ENCODE measurements at places on chromosomes 3 and 15.
A peak's percentile ranks its signal among the peaks of the same experiment; 100 is the strongest.

DNA sequence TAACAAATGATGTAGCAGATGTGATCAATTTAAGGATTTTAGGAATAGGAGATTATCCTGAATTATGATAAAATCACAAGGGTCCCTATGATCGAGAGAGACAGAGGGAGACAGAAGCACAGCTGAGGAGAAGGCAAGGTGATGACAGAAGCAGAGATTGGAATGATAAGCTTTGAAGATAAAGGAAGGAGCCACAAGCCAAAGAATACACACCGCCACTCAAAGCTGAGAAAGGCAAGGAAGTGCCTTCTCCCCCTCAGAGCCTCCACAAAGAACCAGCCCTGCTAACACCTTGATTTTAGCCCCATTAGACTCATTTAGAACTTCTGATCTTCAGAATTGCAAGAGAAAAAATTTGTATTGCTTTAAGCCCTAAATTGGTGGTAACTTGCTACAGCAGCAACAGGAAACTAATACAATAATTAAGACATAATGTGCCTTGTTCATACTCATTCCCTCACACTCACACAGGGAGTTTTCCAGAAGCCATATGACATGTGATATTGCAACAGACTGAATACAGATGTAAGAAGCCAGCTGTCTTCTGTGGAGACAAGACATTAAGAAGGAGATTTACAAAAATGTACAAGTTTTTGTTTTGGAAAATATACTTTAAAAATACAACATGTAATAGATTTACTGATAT lies 38.2 kb downstream of the TRANK1 start:
- no peak for DNase-seq

DNA sequence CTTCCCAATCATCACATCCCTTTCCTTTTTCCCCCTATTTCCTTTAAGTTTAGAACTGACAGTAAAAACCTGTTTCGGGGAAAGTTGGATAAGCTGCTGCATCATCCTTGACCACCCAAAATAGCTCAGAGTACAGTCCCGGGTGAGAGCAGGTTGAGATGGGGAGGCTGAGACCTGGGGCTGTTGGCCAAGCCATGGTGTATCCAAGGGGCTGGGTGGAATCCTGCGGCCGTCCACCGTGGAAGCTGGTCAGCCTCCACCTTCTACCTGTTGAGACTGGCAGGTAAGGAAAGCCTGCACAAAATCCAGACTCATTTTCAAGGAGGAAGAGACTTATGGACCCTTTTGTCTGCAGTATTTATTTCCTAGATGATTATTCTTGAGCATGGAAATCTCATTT lies 128.2 kb upstream of the PLXNA1 start:
- DNase-seq, result no peak

GRCh38 chr3:14343338-14344112 lies 58.9 kb upstream of the SLC6A6 start:
- no peak for DNase-seq

- DNase-seq, result no peak
Measured at GRCh38 chr15:85398822-85399221, 18.4 kb downstream of the AKAP13 start.

- peak; percentile 67 for DNase-seq
Measured at GRCh38 chr3:99690761-99691369, 52.5 kb downstream of the COL8A1 start.

GRCh38 chr3:196947136-196947859 lies 5.0 kb upstream of the NCBP2 start:
- no peak for DNase-seq

DNA sequence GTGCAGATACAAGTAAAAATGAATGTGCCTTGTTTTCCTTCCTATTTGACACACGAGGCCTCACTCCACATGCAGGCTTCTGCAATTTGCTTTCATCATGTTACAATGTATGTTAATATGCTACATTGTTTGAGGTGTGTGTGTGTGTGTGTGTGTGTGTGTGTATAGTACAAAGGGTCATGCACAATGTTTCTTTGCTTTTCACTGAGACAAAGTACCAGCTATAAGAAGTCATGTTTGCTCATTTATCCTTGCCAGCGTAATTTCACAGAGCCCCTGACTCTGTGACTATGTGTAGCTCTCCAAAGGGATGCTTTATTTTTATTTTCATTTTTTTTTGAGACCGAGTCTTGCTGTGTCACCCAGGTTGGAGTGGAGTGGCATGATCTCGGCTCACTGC lies 38.0 kb upstream of the NEDD4 start:
- DNase-seq, result no peak

GRCh38 chr15:50328116-50328515 lies 26.9 kb downstream of the GABPB1 start:
- no peak for DNase-seq

- no peak for DNase-seq
Measured at GRCh38 chr3:182052332-182052731, 340.6 kb downstream of the SOX2 start.

GRCh38 chr3:3089017-3089416 lies 21.2 kb downstream of the IL5RA start:
- peak; percentile 79 for DNase-seq

- peak; percentile 55 for DNase-seq
Measured at GRCh38 chr15:22949074-22949547, 31.1 kb downstream of the CYFIP1 start.

DNA sequence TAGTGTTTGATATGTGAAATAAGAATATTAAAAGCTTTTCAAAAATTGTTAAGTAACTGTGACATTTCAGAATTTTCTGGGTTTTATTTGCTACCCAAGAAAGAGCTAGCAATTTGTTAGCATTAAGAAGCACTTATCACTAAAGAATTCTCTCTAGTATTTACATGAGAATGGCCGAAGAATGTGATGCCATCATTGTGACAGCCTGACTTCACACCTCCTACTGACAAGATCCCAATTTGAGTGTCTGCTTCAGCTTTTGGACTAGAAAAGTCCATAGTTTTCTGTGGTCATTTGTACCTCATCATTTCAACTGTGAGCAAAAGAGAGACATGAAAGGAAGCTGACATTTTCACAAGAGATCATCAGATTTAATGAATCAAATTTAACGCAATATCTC lies 548.1 kb upstream of the AGTR1 start:
- DNase-seq, result no peak

DNA sequence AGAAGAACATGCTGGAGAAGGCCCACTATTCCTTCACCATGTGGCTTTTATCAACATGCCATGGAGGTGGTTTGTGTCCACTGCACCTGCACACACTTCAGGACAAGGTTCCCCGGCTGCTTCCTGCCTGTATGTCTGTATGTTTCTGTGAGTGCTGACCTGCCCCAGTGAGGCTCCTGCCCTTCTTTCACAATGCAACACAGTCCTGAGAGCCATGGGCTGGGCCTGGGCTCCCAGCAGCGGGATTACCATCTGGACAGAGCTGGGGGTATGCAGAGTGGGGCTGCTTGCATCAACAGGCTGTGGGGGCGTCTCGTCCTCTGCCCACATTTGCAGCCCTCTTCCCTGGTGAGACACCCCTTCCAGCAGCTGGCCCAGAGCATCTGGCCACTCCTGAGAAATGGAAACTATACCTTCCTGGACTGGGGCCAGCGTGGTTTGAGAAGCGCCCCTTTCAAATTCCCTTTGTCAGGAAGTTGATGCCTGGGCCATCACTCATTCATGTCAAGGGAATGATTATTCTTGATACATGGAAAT lies 29.3 kb upstream of the C15orf39 start:
- no peak for DNase-seq

GRCh38 chr15:72307026-72307425 lies 12.9 kb downstream of the CELF6 start:
- no peak for DNase-seq

DNA sequence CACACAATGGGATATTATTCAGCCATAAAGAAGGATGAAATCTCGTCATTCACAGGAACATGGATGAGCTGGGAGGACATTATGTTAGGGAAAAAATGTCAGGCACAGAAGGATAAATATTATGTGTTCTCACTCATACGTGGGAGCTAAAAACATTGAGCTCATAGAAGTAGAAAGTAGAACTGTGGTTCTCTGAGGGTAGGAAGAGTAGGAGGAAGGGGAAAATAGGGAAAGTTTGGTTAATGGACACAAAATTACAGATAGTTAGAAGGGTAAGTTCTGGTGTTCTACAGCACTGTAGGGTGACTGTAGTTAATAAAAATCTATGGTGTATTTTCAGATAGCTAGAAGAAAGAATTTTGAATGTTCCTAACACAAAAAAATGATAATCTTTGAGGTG lies 102.6 kb upstream of the LIPC start:
- DNase-seq, result no peak

- DNase-seq, result no peak
Measured at GRCh38 chr3:194091141-194091540, 44.8 kb upstream of the HES1 start.

DNA sequence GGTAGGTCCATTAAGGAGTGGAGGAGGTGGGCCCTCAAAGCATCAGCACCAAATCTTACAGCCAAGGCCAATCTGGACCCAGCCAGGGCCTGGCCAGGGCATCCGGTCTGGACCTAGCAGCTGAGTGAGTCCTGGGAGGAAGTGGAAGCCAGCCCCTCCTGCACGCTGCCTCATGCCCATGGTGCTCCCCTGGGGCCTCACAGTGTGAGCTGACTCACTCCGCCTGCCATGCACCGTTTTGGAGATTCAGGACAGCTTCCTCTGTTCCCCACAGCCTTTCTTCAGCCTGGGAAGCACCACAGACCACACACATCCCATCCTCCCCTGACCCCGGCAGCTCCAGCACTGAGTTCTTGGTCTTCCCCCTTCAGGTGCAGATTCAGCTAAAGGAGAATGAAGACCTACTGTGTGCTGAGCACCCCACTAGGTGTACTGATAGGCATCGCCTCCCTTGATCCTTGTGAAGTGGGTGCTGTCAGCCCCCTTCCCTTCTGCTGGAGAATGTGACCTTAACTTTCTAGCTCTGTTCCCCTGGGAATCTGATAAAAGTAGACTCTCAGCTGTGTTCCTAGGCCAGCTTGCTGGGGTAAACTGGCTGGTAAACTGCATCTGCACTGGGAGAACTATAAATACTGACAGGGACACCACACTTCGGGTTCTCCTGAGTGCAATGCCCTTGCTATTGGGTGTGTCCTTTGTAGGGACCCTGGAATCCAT lies 36.8 kb upstream of the SEC13 start:
- peak; percentile 45 for DNase-seq

- no peak for DNase-seq
Measured at GRCh38 chr3:171851660-171852058, 8.5 kb downstream of the TMEM212 start.

- DNase-seq, result peak; percentile 95
Measured at GRCh38 chr15:70486451-70487386, 276.6 kb downstream of the UACA start.

DNA sequence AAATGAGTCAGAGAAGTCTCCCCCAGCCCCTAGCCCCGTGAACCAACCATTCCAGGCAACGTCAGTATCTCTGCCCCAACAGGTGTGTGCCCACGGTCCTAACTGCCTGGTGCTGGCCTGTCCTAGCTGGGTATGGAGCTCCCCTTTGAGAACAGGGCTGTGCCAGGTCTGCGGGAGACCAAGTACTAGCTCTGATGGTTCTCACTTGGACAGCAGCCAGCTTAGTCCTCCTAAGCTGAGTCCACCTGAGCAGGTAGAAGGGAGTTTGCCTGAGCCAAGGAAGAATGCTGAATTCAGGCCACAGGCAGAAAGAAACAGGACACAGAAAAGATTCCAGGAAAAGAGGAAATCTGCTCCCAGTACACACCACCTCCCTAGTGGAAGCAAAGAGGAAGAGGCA lies 33.1 kb upstream of the PARL start:
- DNase-seq, result no peak

- DNase-seq, result no peak
Measured at GRCh38 chr3:167723025-167723512, 11.6 kb downstream of the PDCD10 start.

DNA sequence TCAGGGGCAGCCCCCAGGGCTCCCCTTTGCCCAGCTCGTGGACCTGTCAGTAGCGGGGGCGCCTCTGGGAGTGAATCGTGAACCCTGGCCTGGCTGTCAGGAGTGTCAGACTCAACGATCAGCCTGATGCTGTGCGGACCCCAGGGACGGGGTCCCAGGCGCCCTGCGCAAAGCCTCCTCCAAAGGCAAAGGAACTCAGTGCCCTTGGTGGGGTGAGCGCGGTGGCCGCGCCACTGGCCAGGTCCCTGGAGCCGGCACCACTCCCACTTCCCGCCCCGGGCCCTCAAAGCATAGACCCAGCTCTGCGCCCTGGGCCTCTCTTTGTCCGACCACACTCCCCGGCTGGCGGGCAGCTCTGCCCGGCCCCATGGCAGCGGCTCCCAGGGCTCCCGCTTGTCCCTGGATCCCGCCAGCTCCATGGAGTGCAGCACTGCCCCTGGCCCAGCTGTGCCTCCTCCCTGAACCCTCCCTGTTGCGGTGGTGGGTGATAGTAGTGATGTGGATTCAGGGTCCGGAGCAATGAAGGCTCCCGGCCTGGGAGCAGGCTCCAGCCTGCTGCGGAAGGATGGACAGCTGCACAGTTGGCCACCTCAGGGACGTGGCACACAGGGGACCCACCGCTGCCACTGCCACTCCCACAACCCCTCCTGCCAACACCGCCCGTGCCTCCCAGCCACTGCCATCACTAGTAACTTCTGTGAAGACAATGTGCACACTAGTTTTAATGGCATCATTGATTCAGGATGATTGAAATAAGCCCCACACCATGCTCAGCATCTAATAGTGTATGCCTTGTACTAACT lies 263.8 kb downstream of the ZBBX start:
- no peak for DNase-seq

DNA sequence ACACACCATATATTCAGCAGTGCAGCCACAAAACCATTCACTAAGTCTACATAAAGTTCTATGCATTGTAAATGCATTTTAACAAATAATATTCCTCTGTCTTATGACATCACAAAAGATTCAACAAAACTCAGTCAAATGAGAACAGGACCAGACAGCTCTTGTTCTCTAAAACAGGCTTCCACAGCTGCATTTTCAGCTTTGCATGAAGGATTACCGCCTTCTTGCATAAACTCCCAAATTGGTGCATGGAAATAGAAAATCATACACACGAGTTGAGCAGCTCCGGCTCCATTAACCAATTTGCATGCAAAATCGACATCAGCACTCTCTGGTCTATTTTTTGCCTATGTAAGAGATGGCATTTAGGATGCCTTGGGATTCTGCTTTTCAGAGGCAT lies 66.4 kb downstream of the RFTN1 start:
- no peak for DNase-seq

GRCh38 chr3:127038923-127039581 lies 56.1 kb downstream of the PLXNA1 start:
- no peak for DNase-seq

DNA sequence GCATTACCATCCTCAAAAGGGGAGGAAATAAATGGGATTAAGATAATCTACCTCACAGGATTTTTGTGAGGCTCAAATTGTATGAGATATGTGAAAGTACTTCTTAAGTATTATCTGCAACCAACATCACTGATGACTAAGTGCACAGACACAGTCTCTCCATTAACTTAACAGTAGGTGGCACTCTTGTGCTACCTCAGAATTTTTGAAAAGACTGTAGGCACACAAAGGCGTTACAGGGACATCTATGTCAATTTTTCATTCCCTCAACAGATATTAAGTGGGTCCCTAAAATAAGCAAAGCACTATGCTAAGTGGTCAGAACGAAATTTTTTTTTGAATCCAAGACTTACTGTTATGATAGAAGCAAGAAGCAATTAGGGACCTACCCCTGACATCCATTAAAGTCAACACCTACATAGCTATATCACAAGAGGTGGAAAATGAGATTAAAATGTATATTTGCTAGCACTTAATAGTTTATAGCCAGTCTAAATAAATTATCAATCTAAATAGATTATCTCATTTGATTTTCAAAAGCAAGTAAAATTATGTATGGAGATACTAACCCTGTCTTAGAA lies 52.9 kb downstream of the RYK start:
- peak; percentile 64 for DNase-seq
